ENCODE measurements at places on chromosomes 6 and 20.

DNA sequence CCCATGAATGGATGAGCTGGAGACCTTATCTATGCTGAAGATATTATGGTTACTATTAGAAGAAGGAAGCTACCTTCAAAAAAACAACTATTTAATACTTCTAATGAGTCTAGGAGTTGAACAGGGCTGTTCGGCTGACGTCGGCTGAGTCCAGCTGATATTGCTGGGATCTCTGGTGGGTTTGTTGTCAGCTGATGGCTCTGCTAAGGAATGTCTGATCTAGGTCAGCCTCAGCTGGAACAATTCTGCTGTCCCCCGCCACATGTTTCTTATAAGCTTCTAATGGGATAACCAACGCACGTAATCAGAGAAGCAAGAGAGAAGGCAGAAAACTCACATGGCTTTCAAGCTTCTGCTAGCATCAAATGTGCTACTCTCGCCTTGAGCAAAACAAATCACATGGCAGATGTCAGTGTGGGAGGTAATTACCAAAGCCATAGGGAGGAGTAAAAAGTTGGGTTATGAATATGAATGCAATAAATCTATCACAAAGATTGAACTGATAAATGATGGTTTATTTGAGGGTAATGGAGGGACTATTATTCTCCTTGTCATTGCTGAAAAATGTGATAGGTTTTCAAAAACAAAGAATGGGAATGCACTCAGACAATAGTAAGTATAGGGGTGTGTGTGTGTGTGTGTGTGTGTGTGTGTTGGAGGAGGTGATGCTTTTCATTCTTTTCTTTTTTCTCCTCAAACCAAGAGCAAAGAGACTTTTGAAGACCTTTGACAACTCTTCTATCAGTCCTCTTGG is 71.5 kb downstream of the BTBD3 start:
- no peak for DNase-seq

GRCh38 chr6:30063315-30063714 is 2.2 kb downstream of the POLR1H start:
- DNase-seq = no peak

GRCh38 chr6:4224067-4224978 is 88.9 kb upstream of the ECI2 start:
- DNase-seq = no peak

DNA sequence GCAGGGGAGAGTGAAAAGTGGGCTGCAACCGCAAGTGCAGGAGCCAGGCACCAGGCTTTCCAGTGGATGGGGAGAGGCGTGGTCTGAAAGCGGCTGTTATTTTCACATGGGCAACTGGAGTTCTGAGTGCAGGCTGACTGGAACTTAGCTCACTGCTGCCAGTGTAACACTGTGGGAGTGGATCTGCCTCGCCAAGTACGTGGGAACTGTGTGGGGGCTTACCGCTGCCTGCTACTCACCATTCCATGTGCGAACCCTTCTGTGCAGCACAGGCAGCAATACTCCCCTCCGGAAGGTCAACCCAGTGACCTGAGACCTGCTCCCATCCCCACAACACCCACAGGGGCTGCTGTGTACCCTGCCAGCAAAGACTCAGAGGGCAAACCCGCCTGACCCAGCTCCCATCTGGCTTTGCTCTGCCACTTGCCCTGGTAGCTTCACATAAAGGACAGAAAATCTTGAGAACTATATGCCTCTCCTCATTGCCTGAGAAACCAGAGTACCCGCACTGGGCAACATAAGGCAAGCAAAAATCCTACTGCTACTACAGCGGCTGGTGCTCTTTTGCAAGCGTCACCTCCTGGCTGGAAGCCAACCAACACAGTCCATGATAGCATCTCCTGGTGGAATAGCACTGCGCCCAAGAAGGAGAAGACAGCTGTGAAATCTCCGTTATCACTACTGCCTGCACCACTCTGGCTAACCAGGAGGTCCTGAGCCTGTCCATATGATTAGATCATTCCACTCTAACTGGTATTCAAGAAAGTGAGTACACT is 54.4 kb upstream of the SIRPG start:
- no peak for DNase-seq

DNA sequence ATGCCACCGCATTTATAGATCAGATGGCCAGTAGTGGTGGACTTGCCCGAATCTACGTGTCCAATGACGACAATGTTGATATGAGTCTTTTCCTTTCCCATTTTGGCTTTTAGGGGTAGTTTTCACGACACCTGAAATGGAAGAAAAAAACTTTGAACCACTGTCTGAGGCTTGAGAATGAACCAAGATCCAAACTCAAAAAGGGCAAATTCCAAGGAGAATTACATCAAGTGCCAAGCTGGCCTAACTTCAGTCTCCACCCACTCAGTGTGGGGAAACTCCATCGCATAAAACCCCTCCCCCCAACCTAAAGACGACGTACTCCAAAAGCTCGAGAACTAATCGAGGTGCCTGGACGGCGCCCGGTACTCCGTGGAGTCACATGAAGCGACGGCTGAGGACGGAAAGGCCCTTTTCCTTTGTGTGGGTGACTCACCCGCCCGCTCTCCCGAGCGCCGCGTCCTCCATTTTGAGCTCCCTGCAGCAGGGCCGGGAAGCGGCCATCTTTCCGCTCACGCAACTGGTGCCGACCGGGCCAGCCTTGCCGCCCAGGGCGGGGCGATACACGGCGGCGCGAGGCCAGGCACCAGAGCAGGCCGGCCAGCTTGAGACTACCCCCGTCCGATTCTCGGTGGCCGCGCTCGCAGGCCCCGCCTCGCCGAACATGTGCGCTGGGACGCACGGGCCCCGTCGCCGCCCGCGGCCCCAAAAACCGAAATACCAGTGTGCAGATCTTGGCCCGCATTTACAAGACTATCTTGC is 725 bp downstream of the EEF1A1 start:
- peak; percentile 70 for DNase-seq

DNA sequence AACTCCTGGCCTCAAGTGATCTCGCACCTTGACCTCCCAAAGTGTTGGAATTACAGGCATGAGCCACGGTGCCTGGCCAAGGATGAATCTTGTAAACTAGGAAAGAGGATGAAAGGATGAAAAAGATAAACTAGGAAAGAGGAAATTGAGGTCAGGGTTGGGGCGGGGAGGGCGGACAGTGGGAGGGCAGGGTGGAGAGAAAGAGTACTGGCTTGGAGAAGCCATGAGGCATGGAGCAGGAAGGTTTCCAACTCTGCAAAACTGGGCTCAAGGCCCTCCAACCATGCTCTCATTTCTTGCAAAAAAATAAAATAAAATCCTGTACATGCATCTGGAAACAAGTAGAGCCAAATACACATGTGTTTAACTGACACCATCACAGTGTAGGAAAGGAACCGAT is 256.6 kb upstream of the SGK1 start:
- no peak for DNase-seq

GRCh38 chr6:11126876-11127275 is 15.4 kb upstream of the ERVFRD-1 start:
- DNase-seq = no peak

- DNase-seq = no peak
Observed at GRCh38 chr6:21588481-21589351, 4.8 kb upstream of the SOX4 start.

- no peak for DNase-seq
Observed at GRCh38 chr20:63518351-63518861, 2.2 kb upstream of the PPDPF start.

GRCh38 chr6:39199231-39199940 is 29.9 kb downstream of the KCNK5 start:
- no peak for DNase-seq

- DNase-seq = no peak
Observed at GRCh38 chr6:122283884-122284283, 115.6 kb upstream of the HSF2 start.

DNA sequence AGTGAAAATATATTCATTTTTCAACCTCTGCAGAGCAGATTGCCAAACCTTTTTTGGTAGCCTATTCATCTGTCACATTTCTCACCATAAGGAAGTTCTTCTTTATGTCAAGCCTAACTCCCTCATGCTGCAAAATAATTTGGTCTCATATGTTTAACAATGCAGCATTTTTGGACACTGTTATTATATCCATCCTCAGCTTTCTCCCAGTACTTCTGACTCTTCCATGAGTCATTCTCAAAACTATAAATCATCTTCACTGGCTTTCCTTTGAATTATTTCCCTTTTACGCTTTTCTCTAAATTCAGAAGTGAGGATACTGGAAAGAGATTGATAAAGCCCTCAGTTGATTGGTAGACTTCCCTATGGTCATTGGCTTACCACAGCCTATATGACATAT is 192.2 kb downstream of the TPBG start:
- no peak for DNase-seq

DNA sequence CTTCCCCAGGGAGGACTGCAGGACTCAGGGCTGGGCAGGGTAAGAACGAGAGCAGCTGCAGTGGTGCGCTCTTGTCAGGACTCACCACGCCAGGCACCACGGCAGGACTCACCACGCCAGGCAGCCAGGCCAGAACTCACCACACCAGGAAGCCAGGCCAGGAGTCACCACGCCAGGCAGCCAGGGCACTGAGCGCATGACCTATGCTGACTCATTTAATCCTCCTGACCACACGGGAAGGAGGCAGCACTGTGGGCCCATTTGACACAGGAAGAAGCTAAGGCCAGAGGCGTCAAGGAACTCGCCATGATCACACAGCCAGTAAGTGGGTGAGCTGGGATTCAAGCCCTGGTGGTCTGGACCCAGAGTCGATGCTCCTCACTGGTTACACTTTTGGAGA is 189.3 kb downstream of the PREX1 start:
- no peak for DNase-seq

DNA sequence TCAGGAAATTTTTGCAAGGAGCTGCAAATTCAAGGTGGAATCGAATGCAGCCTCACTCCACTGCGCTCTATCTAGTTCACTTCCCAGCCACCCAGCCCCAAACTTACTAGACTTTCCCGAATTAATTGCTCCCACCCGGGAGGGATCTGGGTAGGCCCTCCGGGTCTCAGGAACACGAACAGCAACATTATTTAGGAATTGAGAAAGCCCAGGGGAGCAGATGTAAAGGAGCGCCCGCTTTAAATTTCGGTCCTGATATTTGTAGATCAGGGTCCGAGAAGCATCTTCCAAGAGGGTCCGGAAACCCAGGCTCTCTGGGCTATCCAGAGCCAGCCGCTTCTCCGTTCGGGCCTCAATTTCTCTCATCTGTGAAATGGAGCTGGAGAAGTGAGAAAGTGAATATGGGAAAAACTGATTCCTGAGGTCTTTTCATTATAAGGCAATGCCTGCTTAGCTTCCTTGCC is 490 bp upstream of the ID1 start:
- no peak for DNase-seq

DNA sequence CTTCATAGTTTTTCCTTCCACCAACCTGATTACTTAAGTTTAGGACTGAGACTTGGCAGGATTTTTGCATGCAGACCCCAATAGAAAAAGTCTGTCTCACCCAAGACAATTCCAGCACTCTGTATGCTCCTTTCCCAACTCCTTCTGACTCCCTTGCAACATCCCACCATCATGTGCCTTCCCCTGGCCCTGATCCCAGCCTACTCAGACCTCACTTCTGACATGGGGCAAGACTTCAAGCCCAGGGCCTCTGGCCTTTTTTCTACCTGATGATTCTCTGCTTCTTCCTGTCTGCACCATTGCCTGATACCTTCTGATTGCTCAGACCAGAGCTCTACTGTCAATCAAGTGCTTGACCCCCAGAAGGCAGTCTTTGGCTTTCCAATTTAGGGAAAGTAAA is 96.6 kb downstream of the HAO1 start:
- no peak for DNase-seq

DNA sequence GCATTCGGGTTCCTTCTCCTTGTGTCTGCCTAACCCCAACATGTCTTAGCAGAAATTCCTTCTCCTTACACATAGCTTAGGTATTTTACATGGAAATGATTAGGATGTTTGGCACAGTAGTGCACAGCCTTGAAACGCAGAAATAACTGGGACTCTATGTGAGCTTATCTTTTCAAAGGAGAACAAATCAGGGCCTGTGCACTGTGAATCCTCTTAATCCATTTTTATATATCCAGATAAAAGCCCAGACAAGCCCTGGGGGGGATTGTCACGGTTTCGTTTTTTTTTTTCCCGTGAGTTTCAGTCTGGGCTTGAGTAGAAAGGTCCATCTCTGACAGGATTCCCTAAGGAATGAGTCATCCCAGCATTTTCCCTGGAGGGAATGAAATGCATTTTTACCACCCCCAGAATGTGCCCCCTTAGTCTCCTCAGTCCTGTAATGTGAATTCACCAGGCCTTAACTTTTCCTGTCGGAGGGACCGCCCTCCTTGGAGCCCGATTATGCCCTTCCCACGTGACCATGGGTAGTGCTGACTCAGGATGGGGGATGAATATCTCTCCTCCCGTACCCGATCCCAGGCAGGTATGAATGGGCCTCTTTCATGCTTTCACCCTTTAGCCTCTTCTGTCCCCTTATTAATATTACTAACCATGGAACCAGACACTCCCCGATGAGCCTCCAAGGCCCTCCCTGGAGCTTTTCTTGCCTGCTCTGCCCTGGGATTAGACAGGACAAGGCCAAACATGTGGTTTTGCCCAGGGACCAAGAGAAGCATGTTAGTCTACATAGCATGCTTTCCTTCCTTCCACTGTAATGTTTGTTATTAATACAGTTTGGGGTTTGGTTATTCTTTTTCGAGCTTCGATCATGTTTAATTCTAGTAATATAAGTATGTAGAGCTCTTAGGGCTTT is 23.9 kb upstream of the NAA20 start:
- DNase-seq = no peak

GRCh38 chr6:106084106-106084988 is 1.8 kb upstream of the PRDM1 start:
- DNase-seq = no peak

GRCh38 chr20:44594730-44595129 is 12.4 kb downstream of the PKIG start:
- no peak for DNase-seq

GRCh38 chr20:22758815-22759214 is 174.4 kb upstream of the FOXA2 start:
- DNase-seq = no peak

- no peak for DNase-seq
Observed at GRCh38 chr6:114419175-114419574, 76.4 kb upstream of the HS3ST5 start.

DNA sequence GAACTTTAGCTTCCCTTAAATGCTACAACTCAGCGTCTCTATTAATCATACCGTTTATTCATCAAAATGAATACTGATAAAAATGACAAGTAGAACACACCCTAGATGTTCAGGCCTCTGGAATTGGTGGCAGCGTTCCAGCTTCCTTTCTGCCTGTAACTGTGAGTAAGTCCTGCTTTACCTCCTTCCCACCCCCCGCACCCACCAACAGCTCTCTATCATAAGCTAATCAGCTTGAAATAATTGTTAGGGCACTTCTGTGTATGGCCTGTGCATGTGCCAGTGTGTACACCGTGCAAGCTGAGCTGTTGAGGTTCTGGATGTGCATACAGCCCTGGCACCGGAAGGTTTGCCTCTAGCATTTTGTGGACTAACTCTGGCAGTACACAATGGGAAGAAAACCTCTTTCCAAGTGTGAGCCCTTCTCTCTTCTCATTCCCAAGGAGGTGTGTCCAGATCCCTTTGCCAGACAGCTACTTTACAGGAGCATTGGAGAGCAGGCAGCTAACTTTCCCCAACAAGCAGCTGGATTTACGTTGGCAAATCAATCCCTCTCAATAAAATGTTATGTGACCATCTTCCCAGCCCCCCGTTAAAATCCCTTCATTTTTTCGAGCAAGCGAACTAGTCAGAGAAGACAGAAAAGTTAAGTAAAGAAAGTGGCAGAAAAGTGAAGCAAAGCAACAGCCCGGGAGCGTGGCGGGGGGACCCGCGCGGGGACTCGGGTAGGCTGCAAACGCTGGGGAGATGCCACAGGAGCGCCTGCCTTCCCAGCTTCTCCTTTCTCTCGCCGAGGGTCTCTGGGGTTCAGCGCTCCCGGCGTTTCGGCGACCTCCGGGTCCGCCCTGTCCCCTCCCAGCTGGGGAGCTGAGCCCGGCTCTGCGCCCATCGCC is 803 bp upstream of the ADGRG6 start:
- DNase-seq = peak; percentile 3
